ENCODE measurements at places on chromosomes 3 and 15.

DNA sequence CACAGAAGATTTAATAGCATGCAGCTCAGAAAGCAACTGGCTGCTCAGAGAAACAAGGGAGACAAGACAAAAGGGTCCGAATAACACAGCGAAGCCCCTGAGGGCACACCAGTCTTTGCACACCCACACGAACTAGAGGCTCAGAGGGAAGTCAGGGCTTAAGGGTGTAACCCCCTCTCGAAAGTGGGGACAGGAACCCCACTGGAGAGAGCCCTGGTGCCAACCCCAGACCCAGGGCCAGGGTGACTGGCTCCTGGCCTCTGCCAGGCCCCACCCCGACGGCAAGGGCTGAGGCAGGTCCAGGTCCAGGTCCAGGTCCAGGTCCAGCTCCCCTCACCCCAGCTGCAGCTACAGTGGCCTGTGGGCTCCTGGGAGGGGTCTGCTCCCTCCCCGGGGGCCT is 10.5 kb upstream of the PRR23E start:
- DNase-seq = no peak

DNA sequence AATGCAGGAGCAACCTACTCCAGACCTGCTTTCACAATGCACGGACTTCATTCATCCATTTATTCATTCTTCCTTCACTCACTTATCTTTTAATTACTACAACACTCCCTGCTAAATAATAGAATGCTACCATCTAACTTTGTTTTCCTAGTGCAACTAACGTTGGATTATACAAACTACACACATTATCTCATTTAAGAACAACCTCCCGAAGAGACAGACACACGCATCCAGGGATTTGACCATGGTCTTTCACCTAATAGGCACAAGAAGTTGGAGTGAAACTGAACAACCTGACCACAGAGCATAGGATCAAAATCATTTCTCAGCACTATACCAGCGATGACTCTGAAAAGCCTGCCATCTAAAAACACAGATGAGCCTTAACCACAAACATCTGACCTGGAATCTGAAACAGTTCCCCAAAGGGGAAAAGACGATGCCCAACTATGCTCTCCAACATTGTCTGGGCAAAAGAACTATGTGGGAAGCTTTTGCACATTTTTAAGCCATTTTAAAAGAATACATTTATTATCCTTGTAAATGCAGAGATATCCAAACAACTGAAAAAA is 21.0 kb downstream of the ZNF385D start:
- no peak for DNase-seq

GRCh38 chr3:47464588-47464987 is 11.2 kb downstream of the SCAP start:
- DNase-seq = no peak

DNA sequence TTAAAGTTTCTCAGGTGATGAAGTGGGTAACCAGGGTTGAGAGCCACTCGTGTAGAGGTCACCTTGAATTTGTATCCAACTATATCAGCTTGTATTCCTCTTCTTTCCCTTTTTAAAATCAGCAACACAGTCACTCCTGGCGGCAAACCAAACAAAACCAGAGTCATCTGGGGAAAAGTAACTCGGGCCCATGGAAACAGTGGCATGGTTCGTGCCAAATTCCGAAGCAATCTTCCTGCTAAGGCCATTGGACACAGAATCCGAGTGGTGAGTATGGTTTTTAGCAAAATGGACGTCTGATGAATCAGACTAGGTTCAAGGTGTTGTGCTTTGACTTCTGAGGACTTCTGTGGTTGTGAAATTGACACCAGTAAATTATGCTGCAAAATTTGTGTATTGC is 3.9 kb downstream of the RPL35A start:
- no peak for DNase-seq

- no peak for DNase-seq
Observed at GRCh38 chr15:85559530-85559929, 179.1 kb downstream of the AKAP13 start.

DNA sequence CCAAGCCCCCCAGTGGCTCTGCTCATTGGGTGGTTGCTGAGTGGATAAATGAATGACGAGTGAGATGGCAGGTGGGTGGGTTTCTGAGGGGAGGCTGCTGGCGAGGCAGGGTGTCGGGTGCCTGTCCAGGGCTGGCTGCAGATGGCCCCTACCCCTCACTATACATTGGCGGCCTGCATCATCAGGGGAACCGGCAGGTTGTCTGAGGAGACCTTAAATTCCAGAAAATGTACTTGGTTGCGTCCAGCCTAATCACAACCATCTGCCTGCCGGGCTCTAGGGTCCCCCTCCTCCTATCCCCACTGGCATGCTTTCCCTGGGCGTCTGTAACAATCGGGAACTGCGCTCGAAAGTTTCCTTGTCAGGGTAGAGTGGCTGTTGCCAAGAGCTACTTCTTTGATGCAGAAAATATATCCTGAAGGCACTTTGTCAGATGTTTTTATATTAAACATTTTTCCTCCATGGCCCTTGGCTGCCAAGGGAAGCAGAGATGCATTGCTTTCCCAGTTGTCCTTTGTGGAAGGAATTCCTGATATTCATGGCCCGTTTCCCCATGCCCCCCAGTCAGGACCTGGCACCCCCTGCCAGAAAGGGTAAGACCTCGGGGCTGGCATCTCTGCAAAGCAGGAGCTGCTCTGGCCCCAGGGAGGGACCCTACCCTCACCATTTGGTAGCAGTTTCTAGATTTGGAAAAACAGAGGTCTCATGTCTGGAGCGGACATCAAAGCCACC is 22.9 kb downstream of the SMAD6 start:
- DNase-seq = no peak

DNA sequence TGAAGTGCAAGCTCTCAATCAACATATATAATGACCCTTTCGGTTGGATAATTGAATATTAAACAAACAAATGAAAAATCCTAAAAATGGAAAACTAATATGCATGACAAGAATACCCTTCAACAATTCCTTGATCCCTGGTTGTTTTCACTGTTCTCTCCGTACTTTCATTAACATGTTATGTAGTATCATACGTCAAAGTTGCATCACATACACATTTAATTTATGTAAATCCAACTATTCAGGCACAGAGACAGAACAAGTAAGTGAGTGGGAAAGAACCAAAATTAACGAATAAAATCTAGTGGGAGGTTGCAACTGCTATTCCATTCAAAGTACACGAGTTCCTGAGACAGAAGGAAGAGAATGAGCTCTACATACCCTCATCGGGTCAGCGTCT is 176.0 kb downstream of the SUCLG2 start:
- DNase-seq = no peak

DNA sequence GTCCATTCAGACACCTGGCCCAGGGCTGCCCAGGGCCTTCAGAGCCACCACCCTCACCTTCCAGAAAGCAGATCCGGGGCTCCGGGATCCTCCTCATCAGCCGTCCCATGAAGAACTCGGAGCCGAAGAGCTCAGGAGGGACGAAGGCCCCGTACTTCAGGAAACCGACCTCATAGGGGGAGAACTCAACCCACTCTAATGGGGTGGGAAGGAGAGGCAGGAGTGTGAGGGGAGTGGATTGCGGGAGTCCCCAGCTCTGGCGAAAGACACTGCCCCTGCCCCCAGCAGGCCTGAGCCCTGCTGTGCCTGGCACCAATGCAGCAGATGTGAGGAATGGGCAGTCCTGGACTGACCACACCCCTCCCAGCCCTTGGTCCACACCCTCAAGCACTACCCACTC is 22.6 kb downstream of the PLA2G4D start:
- DNase-seq = no peak

DNA sequence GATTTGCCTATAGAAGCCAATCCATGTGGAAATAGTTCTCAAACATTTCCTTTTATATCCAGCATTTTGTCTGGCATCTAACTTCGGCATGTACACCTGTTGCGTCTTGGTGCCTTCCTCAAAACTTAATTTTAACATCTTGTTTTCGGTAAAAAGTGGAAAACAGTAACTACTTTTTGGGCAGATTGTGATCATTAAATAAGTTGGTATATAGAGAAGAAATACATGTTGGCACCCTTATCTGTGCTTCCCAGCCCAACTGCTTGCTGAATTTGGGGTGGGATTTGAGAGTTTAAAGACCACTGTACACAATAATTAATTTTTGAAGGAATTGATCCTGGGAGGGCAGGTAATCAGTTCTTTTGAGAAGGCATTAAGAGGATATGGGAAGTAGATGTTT is 566.8 kb downstream of the PDCD6IP start:
- DNase-seq = no peak

DNA sequence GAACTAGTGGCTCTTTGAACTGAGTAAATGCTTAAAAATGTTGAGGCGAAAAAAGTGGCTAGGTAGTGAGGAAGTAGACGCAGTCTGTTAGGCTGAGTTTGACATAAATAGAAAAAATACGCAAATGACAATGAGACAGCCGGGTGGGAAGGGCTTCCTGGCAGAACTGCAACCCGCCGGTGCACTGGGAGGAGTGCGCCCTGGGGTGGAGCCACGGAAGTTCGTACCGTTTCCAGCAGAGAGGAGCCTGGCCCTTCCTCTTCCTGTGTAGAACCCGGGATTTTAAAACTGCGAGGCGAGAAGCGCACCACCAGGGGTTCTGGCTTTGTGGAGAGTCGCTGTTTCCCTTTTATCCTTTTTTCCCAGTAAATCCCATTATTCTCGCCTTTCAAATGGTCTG is 602.6 kb downstream of the PYDC2 start:
- peak; percentile 14 for DNase-seq

GRCh38 chr15:70222606-70223005 is 124.9 kb upstream of the TLE3 start:
- DNase-seq = no peak

- DNase-seq = no peak
Observed at GRCh38 chr3:101229681-101230080, 90.7 kb downstream of the IMPG2 start.

GRCh38 chr3:73572368-73572767 is 52.4 kb downstream of the PDZRN3 start:
- DNase-seq = no peak

DNA sequence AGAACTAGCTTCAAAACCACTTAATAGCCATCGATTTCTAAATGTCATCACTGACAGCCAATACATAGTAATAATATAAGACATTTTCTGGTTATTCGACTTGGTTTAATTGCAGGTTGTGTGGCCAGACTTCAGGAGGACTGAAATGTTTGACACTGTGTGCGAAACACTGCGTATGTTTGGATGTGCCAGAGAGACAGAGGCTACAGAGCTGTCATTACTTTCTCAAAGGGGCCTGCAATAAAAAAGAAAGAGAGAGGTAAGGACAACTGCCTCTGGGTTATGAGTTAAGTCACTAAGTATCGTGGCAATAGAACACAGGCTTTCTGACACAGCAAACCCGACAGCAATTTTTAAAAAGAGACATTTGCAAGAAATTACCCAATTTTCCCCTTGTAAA is 882 bp downstream of the LMOD3 start:
- DNase-seq = no peak

- DNase-seq = no peak
Observed at GRCh38 chr15:72813345-72814004, 29.9 kb upstream of the ADPGK start.

DNA sequence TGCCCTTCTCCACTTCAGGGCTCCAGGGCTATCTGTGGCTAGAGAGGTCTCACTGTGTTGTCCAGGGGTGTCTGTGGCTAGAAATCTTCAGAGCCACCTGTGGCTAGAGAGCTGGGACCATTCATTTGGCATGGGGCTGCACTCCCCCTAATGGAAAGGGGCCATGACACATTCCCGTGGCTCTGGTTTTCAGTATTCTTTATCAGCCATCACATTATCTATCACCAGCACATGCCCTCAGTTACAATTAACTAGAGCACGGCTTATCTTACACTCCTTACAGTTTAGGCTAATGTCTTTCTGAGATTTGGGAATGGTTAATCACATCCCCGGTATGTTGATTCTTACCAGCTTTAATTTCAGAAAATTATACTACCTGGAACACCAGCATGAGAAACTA is 128.6 kb downstream of the RORA start:
- no peak for DNase-seq

DNA sequence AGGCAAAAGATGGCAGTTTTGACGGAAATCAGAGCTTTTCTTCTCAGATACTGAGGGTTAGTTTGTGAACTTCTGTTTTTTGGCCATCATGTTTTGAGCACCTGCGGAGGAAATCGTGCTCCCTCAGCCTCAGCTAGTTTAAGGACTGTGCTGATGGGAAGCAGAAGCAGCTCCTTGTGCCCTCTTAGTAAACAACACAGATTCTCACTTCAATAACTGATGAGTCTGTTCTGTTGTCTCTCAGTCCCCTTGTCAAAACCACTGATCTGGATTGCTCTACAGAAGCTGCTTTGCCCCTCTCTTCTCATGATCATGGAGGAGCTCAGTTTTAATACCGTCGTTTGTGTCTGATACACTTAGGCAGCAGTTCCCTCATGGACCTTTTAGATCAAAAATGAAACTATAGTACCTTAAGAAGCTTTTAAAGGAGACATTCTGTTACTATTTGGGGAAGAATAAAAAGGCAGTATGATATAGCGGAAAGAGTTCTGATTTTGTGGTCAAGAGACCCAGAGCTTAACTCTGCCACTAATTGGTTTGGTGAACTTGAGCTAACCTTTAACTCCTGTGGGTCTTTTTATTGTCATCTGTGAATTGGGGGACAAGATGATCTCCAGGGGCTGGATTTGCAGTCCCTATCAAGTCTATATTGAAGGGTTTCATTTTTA is 152.6 kb downstream of the BBX start:
- peak; percentile 3 for DNase-seq

GRCh38 chr15:49082960-49083359 is 36.7 kb upstream of the SECISBP2L start:
- DNase-seq = no peak

GRCh38 chr3:115113367-115113766 is 33.7 kb downstream of the ZBTB20 start:
- no peak for DNase-seq

GRCh38 chr3:147924755-147925154 is 515.6 kb downstream of the ZIC1 start:
- no peak for DNase-seq

GRCh38 chr3:43391621-43392020 is 105.3 kb downstream of the SNRK start:
- no peak for DNase-seq

GRCh38 chr3:140187656-140188221 is 252.8 kb downstream of the CLSTN2 start:
- DNase-seq = no peak

- no peak for DNase-seq
Observed at GRCh38 chr15:101033801-101034200, 114.6 kb downstream of the LRRK1 start.

- DNase-seq = no peak
Observed at GRCh38 chr3:51684971-51685751, 14.1 kb downstream of the TEX264 start.

- no peak for DNase-seq
Observed at GRCh38 chr3:4850211-4850927, 128.9 kb upstream of the BHLHE40 start.

GRCh38 chr3:162718697-162719096 is 1222.1 kb downstream of the OTOL1 start:
- no peak for DNase-seq

GRCh38 chr3:186815435-186815834 is 9.2 kb upstream of the RFC4 start:
- no peak for DNase-seq

DNA sequence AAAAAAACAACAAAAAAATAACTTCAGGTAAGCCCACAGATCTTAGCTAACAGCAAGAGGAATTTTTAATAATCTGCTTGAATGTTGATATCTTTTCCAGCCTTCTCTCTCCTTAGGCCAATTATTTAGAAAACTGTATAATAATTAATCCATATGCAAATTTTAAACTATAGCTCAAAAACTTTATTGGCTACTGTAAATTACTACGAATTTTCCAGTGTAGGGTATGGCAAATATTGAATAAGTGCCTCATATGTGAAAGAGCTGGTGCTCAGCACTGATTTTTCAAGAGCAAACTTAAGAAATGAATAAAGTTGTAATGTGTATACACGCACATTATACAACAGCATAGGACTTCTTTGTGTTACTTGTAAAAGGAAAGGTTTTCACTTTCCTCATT is 123.0 kb downstream of the TFDP2 start:
- no peak for DNase-seq

GRCh38 chr3:120410541-120410940 is 40.3 kb downstream of the FSTL1 start:
- no peak for DNase-seq
